A549 treated with Mapracorat at 1 μM for 4 hours (cell line): ENCODE measurements at places on chromosomes 2 and 18. TPM values are rescaled to one million over a fixed set of nuclear protein-coding genes. Genes with fewer than 3 reads are reported as not detected.

SPOPL gene
- total RNA-seq, result 5.6 to 9.8 TPM (median 7.1 TPM) in 5 replicates

HOXD4 gene
- total RNA-seq, result 0.27 to 0.67 TPM (median 0.50 TPM) in 5 replicates

TNS1 gene
- 8.0 to 19.3 TPM (median 13.6 TPM) in 5 replicates for total RNA-seq

MC5R gene
- not detected in 5 replicates for total RNA-seq

MYO3B gene
- not detected in 5 replicates for total RNA-seq

TFPI gene
- total RNA-seq, result 42.2 to 59.1 TPM (median 50.4 TPM) in 5 replicates

PAIP2B gene
- total RNA-seq, result 0.22 to 0.34 TPM (median 0.26 TPM) in 5 replicates

SERPINB12 gene
- total RNA-seq, result not detected in 5 replicates

CHST9 gene
- not detected in 5 replicates for total RNA-seq

TSN gene
- 57.1 to 66.5 TPM (median 63.1 TPM) in 5 replicates for total RNA-seq

TLX2 gene
- total RNA-seq, result 0.19 to 0.58 TPM (median 0.33 TPM) in 5 replicates

HOXD11 gene
- 5.6 to 8.0 TPM (median 6.2 TPM) in 5 replicates for total RNA-seq

DNAJC27 gene
- 1.7 to 3.1 TPM (median 1.9 TPM) in 5 replicates for total RNA-seq

ANKRD30BL gene
- not detected in 5 replicates for total RNA-seq

SLC4A1AP gene
- 27.0 to 35.2 TPM (median 29.7 TPM) in 5 replicates for total RNA-seq

ZNF396 gene
- total RNA-seq, result 0.56 to 1.4 TPM (median 0.82 TPM) in 5 replicates

IL36B gene
- total RNA-seq, result 0.15 to 0.34 TPM (median 0.17 TPM) in 3 of 5 replicates, not detected in the others

LIPT1 gene
- total RNA-seq, result 3.1 to 5.6 TPM (median 3.7 TPM) in 5 replicates

CCBE1 gene
- total RNA-seq, result 7.3 to 16.3 TPM (median 13.3 TPM) in 5 replicates

PRKAG3 gene
- total RNA-seq, result not detected in 5 replicates

RAB27B gene
- total RNA-seq, result 9.1 to 13.0 TPM (median 10.5 TPM) in 5 replicates

ALK gene
- total RNA-seq, result not detected in 5 replicates

ITGB1BP1 gene
- 164 to 200 TPM (median 176 TPM) in 5 replicates for total RNA-seq

MSTN gene
- not detected in 5 replicates for total RNA-seq

M1AP gene
- total RNA-seq, result not detected in 5 replicates

MC2R gene
- total RNA-seq, result not detected in 5 replicates

ANKRD30B gene
- not detected in 5 replicates for total RNA-seq

OTOS gene
- total RNA-seq, result not detected in 5 replicates

SH2D6 gene
- total RNA-seq, result 0.56 to 1.8 TPM (median 0.92 TPM) in 5 replicates

DYNAP gene
- total RNA-seq, result not detected in 5 replicates

PREB gene
- 44.7 to 60.1 TPM (median 58.3 TPM) in 5 replicates for total RNA-seq

SERPINB4 gene
- total RNA-seq, result 0.08 to 0.09 TPM in 2 of 5 replicates, not detected in the others

ONECUT2 gene
- 0.20 to 0.75 TPM (median 0.33 TPM) in 5 replicates for total RNA-seq

BOD1L2 gene
- not detected in 5 replicates for total RNA-seq

G6PC2 gene
- not detected in 5 replicates for total RNA-seq

PDE1A gene
- total RNA-seq, result 0.11 to 0.15 TPM (median 0.12 TPM) in 4 of 5 replicates, not detected in the other

IGFBP5 gene
- total RNA-seq, result 0.08 to 0.25 TPM (median 0.20 TPM) in 5 replicates

ALLC gene
- 0.07 TPM in 1 of 5 replicates, not detected in the others for total RNA-seq
